ENCODE measurements at places on chromosomes 11 and 22.

- DNase-seq, result peak; percentile 67
Measured at GRCh38 chr11:66883016-66883965, 26.4 kb downstream of the LRFN4 start.

DNA sequence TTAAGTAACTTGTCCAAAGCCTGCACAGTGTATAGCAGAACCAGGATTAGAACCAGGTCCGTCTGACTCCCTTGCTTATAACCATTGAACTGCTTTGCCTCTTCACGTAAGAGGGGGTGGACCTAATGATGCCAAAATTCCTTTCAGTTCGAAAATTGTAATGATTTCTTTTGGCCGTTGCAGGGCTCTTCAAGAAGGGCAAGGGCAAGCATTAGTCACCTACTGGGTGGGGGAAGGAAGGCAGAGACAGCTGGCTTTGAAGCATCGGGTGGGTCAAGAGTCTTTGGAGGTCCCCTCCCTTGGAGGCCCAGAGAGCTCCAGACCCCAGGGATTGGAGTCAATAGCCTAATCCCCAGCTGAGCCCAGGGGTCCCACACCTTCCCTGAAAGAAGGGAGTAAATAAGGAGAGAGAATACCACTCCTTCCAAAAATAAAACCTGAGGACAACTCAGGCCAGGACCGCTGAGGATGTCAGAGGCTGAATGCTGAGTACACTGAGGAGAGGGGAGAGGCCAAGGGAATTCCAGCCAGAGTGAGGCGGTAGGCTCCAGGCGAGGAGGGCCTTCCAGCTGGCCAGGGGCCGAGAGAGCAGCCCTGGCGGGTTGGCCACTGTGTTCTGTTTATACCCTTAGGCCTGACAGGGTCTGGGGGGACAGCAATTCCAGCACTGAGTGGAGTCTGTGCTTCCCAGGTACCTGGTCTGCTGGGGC, 14.1 kb downstream of the CREB3L1 start:
- DNase-seq, result peak; percentile 67

GRCh38 chr22:42642806-42643633, 2.6 kb upstream of the ATP5MGL start:
- DNase-seq, result no peak

DNA sequence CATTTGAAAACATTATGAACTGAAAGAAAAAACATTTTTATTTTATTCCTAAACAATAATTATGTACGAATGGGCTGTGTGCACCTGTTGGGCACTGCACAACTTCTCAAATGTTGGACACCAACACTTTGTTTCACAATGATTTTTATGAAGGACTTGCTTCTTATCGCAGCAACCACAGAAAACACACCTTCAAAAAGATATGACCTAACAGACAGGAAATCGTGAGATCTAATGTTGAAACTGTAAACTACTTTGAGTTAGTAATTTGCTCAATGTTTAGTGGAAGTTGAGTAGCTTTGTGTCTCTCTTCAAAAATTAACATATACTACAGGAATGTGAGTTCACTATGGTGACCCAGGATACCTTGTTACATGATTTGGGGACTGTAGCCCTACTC, 98.6 kb downstream of the NXPE2 start:
- DNase-seq, result no peak

DNA sequence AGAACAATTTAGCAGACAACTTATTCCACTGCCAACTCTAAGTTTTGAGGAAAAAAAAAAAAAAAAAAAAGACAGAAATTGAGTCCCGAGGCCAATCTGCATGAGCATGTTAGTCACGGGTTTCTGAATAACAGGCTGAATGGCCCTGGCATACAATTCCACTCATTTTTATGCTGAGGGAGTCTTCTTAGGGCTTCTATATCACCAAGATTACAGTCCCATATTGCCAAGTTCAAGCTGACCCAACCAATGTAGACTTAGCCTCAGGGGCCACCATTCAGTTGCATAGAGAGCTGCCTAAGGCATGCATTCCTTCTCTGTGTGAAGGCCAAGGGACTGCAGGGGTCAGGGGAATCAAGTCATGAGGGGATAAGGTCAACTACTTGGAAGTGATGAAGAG, 27.5 kb downstream of the KIRREL3 start:
- DNase-seq, result no peak

DNA sequence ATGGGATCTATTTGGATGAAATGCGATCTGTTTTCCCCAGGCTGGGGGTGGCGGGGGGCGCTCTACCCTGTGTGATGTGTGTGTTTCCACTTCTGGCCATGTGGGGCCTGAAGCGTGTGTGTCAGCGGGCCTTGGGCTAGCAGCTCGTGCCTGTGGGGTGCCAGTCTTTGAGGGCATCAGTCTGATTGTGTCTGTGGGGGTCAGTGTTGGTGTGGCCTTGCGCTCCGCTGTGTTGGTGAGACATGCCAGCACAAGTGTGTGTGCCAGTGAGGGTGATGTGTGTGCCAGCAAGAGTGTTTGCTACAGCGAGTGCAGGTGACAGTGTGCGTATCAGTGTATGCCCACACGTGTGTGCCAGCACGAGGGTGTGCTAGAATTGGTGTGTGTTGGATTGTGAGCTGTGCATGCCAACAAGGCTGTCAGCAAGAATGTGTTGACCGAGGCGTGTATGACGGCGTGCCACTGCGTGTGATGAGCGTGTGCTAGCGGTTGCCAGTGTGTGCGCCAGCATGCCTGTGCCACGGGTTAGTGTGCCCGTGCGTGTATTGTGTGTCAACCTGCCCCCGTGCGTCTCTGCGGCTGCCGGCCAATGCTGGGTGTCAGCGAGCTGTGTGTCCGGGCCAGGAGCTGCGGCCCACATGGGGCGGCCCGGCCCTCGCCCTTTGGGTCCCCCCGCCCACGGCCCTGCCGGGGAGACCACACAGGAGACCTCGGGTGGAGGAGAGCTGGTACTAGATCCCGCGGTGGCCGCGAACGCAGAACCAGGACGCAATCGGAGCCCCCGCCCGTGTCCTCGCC, 519 bp downstream of the ARRB1 start:
- peak; percentile 36 for DNase-seq

- no peak for DNase-seq
Measured at GRCh38 chr22:25935266-25936058, 193.5 kb downstream of the MYO18B start.

GRCh38 chr11:76617553-76618265, 52.8 kb downstream of the LRRC32 start:
- peak; percentile 79 for DNase-seq

- DNase-seq, result no peak
Measured at GRCh38 chr11:62556875-62557631, 10.4 kb upstream of the AHNAK start.

DNA sequence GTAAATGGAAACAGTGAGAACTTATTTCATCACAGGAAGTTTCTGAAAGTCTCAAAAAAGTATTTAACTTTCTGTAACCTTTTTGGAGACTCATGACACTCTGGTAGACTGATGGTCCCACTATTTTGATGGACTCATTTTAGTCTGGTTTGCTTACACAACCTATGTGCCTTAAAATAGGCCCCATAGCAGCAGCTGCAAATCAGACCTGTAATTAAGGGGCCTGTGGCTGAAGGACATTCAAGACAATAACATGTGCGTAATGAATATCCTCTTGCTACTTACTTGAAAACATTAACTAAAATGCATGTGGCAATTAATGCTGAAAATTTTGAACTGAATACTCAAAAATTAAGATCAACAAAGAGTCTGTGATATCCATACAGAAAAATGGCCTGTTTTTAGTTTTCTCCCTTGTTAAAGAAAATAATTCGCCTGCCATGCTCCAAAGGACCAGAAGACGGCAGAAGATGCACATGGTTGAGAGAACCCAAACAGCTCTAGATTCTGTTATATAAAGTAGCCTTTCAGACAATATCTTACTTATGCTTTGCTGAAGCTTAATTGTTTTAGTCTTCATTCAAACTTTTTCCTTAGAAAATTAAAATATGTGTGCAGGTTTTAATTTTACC, 568.5 kb downstream of the KCNA4 start:
- peak; percentile 54 for DNase-seq

- peak; percentile 56 for DNase-seq
Measured at GRCh38 chr11:20397281-20397680, 9.8 kb downstream of the PRMT3 start.

- no peak for DNase-seq
Measured at GRCh38 chr11:118227865-118228785, 3.3 kb upstream of the JAML start.

DNA sequence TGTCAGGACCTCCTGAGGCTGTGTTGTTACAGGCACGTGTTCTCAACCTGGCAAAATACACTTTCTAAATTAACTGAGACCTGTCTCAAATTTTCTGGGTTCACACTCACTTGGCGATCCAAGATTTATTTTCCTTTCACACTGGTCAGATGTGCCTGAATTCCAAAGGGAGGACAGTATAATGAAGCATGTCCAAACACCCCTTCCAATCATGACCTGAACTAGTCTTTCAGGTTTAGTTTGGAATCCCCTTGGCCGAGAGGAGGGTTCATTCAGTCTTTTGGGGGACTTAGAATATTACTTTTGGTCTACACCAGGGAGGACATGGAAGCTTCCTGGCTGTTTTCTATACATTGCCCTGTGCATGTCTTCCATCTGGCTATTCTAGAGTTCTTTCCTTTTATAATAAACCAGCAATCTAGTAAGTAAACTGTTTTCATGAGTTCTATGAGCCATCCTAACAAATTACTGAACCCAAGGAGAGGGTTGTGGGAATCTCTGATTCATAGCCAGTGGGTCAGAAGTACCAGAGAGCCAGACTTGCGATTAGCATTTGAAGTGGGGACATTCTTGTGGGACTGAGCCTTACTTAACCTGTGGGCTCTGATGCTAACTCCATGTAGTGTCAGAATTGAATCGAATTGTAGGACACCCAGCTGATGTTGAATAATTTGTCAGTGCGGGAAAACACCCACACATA, 14.8 kb upstream of the TMEM216 start:
- DNase-seq, result peak; percentile 38

DNA sequence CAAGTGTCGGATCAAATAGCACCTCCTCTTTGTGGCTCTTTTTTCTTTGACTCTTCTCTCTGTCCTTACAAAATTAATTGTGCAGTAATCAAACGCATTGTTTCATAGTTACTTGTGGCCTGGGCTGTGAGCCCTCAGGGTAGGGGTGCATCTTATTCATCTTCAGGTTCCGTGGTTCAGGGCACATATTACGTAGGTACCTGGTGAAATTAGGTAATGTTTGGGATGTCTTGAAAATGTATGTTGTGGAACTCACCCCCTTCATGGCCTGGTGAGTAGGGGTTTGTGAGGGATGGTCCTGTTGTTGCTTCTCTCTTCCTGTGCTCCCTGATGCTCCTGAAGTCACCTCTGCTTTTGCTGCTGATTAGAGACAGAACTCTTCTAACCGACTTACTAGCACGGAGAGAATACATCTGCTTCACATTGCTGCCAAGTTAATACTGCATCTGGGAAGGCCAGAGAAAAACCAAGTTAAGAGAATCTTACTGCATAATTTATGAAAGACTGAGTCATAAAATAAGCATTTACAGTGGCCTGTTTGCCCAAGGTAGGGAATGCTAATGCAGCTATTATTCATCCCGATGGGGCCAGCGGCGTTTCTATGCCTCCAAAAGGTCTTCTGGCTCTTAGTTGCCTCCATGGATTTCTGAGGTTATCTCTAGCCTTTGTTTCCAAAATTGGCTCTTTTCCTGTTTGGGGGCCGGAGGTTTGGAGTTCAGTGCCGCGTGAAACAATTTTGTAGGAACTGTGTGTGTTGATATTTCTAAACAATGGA, 66.9 kb downstream of the TBC1D22A start:
- DNase-seq, result peak; percentile 90

DNA sequence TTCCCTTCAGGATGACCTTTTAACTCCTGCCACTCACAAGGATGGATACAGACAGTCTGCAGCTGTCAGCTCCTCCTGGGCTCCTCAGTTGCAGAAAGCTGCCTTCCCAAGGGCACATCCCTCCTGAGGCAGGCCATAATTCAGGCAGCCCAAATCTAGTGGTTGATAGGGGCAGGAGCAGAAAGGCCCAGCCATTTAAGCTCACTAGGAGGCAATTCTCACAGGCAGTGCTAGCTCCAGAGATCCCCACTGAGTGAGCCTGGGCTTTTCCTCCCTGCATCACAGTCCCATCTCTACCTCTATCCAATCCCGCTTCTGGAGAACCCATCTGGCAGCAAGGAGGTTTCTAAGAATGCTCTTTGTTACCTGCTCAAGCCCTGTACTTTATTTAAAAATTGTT, 200.6 kb downstream of the ARHGAP42 start:
- DNase-seq, result no peak

DNA sequence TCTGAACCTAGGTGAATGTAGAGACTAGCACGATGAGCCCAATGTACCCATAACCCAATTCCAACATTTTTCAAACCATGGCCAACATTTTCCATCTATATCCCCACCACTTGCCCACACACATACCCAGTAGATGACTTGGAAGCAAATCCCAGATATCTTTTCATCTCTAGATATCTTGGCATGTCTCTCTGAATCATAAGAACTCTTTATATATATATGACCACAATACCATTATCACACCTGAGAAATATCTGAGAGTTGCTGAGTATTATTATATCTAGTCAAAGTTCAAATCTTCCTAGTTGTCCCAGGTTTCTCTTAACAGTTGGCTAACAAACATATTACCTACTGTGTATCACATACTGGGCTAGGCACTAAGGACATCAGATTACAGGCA, 37.9 kb upstream of the NFRKB start:
- DNase-seq, result no peak

GRCh38 chr22:37569921-37570660, 9.8 kb downstream of the LGALS2 start:
- no peak for DNase-seq

- no peak for DNase-seq
Measured at GRCh38 chr11:1792461-1792860, 28.7 kb upstream of the CTSD start.

- DNase-seq, result no peak
Measured at GRCh38 chr11:103939694-103940093, 96.7 kb upstream of the DDI1 start.

DNA sequence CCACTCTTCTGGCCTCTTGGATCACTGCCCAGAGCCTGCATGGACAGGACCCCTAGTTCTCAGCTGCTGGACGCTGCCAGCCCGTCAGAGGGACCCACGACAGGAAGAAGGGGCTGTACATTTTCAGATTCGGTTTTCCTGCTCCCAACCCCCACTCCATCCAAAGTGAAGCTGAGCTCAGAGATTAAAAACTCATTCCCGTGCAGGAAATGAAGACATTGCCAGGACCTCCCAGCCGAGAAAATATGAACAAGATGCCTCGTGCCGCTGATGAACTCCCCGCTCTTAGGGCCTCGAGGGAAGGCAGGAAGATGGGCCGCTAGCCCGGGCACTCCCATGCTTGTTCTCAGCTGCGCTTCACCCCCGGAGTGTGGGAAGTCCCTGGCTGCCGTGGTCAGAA, 36.1 kb downstream of the RPUSD4 start:
- DNase-seq, result peak; percentile 50

DNA sequence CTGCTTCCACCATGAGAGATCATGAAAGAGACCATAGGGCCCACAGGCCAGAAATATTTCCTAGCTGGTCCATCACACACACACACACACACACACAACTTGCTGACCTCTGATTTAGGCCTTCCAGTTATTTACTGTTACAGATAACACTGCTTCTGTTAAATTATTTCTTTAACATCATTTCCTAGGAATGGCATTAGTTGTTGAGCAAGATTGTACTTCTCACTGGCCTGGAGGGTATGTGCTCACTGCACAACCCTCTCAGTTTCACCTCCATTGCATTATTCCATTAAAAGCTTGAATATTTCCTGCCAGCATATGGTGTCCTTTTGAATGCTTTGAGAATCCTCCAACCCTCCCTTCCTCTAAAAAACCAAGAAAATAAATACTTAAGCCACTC, 104.4 kb downstream of the MICAL2 start:
- peak; percentile 45 for DNase-seq

- DNase-seq, result peak; percentile 26
Measured at GRCh38 chr11:30741039-30741550, 154.9 kb upstream of the MPPED2 start.

- DNase-seq, result no peak
Measured at GRCh38 chr22:18994701-18995326, 58.7 kb upstream of the PRODH start.

Data from AG20443 (cell line).